ENCODE measurements at places on chromosomes 4 and X. TPM values are rescaled to one million over a fixed set of nuclear protein-coding genes. Genes with fewer than 3 reads are reported as not detected.

AKAP4 gene
- total RNA-seq, result not detected

GAB3 gene
- total RNA-seq, result 2.3 TPM

NEUROG2 gene
- not detected for total RNA-seq

DNA sequence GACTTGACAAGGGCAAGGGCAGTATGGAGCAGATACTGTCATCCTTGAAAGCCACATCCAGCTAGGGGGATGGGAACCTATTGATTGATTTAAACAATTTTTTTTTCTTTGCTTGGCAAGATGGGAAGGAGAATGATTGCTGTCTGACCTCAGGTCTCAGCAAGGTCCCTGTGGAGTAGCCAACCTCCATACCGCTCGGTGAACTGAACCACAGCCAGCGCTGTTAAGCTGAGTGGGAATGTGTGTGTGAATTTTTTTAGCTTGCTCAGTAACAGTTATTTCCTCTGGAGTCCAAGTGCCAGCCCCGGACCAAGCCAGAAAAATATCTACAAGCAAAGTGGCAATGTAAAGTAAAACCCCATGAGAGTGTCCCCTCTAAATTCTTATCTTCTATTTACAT lies 25.9 kb downstream of the DCX start:
- DNase-seq, result no peak

ITIH6 gene
- not detected for total RNA-seq

RASL11B gene
- total RNA-seq, result 10.0 TPM

DNA sequence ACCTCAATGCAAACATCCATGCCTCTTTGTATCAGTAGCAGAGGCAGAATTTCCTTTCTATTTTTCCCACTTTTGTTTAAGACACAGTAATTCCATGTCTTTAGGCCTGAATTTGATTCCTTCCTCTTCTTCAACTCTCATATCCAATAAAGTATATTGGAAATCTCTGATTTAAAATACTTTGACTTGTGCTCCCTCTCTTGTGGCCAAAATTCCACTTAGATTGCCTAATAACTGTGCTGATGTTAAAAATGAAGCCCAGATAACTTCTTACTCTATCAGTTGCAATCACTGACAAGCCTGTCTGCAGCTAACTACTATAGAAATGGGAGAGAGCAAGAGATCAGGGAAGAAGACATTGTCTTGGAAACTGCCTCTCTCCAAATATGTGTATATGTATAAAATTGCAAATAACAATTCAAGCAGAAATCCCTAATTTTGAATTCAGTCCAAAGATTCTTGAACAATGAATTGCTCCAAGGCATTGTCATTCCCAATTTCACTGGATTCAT lies 163.5 kb upstream of the SPIN4 start:
- DNase-seq, result no peak

DNA sequence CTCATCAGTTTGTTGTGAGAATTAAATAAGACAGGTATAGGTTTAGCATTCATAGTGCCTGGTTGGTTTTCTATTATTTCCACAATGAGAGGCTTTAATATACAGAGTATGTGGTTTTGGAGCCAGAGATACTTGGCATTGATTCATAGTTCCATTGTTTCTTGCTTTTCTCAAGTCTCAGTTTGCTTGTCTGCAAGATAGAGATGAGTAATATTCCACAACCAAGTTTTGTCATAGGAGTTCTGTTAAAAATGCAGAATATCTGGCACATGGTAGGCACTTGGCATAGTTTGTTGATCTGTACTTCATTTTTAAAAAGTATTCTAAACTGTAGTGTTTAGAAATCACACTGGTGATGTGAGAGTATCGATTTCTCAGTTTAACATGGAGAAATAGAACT lies 37.5 kb upstream of the EDA2R start:
- no peak for DNase-seq

DNA sequence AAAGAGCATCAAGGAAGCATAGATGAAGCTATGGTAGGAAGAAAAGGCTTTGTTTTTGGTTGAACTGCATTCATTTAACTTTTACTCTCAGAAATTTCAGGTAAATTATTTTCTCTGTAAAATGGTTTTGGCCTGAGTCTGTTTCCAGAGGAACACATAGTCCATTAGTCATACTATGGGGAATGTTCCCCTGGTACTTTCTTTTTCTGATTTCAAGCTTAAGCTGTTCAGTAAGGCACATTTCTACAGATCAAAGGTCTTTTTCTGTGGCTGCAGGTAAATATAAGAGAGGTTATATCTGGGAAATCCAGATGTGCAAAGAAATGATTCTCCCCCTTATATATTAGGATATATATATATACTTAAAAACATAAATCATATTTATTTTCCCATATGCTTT lies 1744.4 kb upstream of the ADGRL3 start:
- DNase-seq, result no peak

- peak; percentile 58 for DNase-seq
These were observed 1.2 kb downstream of the SLC39A8 start for GRCh38 chr4:102343964-102344519.

DNA sequence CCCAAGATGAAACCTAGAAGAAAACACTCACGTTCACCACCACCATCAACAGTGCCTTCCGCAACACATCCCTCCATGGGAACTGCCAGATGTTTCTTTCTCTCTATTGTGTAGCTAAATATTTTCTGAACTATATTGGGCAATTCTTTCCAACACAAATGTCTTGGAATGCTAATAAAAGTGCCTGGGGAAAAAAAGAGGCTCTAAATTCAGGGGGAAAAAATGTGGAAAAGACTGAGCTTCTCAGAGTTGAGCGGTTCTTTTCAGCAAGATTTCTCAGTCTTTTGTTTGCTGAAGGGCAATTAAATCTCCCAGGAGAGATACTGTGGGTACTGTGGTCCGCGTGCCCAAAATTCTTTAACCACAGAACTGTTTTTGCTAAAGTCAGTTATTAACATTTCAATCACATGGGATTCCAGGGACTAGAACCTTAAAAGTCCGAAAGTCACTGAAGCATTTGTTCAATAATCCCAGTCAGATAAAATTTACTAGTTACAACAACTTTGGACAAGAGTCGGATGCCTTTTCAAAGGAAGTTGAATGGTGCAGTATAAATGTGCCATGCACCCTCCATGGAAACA lies 51.9 kb upstream of the DHRSX start:
- no peak for DNase-seq

ATP8A1 gene
- 178 TPM for total RNA-seq

DACH2 gene
- 9.1 TPM for total RNA-seq

TIMM8A gene
- total RNA-seq, result 14.4 TPM

- no peak for DNase-seq
These were observed 930.9 kb downstream of the DMD start for GRCh38 chrX:32280489-32280888.

GRCh38 chr4:41365681-41366080 lies 109.0 kb downstream of the UCHL1 start:
- DNase-seq, result peak; percentile 94

GRCh38 chr4:145909281-145909715 lies 29.3 kb downstream of the ZNF827 start:
- no peak for DNase-seq

PCDH19 gene
- 32.1 TPM for total RNA-seq

- DNase-seq, result no peak
These were observed 66.8 kb downstream of the TSC22D3 start for GRCh38 chrX:107708762-107709161.

DNA sequence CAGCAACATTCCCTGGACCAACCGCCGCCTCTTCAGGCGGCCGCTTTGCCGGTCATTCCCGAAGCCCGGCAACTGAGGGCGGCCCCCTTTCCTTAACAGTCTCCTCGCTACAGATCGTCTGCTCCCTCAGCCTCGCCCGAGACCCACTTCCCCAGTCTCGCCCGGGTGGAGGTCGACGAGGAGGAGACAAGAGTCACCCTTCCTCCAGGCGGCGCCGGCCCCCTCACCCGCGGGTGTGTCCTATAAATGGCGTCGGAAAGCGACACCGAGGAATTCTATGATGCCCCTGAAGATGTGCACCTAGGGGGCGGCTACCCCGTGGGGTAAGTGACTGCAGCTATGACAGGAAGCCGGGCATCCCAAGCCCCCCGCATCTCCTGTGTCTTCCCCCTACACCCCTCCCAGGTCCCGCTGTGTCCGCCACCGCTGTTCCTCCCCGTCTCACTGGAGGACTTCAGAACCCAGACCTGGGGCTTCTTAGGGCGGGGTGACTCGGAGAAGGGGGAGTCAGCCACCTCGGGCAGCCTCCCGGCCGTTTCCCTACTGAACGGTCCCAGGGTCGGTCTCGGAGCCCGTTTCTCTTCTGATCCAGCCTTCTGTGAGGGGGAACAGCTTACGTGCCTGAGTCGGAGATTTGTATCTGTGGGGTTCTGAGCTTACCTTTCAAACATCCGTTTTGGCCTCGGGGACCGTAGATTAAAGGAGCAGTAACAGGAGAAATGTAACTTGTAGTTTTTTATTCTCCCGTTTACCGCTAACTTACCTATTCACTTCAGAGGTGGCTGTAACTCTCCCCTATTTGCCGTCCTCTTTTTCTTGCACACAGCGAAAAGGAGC lies 570 bp downstream of the WDR44 start:
- DNase-seq, result peak; percentile 52

C4orf54 gene
- 0.59 TPM for total RNA-seq

- no peak for DNase-seq
These were observed 248.9 kb downstream of the HS3ST1 start for GRCh38 chr4:11179796-11180195.

DNA sequence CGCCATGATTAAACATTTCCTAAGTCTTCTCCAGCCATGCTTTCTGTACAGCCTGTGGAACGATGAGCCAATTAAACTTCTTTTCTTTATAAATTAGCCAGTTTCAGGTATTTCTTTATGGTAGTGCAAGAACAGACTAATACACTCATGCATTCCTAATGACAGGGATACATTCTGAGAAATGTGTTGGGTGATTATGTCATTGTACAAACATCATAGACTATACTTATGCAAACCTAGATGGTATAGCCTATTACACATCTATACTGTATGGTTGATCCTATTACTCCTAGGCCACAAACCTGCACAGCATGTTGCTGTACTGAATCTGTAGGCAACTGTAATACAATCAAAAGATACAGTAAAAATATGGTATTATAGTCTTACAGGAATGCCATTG lies 83.1 kb downstream of the ATOH1 start:
- no peak for DNase-seq

UBL4A gene
- 60.3 TPM for total RNA-seq

- no peak for DNase-seq
These were observed 125.4 kb upstream of the CHRDL1 start for GRCh38 chrX:110920991-110921390.

DNA sequence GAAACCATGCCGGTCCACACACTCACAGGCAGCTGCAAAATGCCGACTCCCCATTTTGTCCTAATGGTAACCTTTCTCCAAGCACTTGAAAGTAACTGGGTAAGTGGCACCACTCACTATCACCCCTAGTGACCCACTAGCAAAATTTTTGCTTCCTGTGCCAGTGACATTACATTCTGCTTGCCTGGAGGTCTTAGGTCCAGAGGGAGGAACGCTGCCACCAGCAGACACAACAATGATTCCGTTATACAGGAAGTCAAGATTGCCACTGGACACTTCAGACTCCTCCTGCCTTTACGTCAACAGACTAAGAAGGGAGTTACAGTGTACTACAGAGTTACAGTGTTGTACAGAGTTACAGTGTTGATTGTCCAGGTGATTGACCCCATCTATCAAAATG lies 11.8 kb upstream of the TMEM192 start:
- DNase-seq, result no peak

DNA sequence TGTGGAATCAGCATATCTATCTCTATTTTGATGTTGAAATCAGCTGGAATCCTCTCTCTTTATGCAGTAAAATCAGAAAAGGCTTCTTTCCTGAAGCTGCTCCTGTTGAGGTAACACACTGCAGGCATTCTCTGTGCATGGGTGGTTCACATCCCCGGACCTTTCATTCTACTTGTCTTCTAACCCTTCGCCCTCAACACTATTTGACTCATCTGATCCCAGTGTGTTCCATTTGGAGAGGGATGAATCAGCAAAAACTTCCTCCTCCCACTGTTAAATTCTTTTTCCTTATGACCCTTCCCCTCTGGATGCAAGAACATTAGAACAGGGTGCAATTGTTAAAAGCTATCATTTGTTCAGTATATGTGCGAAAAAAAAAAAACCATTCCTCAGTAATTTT lies 67.4 kb downstream of the RNF150 start:
- DNase-seq, result no peak

COL4A5 gene
- total RNA-seq, result 146 TPM

PORCN gene
- 19.9 TPM for total RNA-seq

- no peak for DNase-seq
These were observed 55.3 kb upstream of the PRPS1 start for GRCh38 chrX:107573016-107573415.
